ENCODE measurements at places on chromosomes 11 and 22. TPM values are rescaled to one million over a fixed set of nuclear protein-coding genes. Genes with fewer than 3 reads are reported as not detected.

DNA sequence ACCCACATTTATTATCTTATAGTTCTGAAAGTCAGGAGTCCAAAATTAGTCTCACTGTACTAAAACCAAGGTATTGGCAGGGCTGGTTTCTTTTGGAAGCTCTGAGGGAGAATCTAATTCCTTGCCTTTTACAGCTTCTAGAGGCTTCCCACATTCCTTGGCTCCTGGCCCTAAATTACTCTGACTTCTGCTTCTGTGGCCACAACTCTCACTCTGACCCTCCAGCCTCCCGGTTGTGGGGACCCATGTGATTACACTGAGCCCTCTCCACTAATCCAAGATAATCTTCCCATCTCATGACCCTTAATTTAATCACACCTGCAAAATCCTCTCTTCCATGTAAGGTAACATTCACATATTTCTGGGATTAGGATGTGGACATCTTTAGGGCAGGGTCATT lies 110.9 kb downstream of the ARL14EP start:
- DNase-seq: no peak

DNA sequence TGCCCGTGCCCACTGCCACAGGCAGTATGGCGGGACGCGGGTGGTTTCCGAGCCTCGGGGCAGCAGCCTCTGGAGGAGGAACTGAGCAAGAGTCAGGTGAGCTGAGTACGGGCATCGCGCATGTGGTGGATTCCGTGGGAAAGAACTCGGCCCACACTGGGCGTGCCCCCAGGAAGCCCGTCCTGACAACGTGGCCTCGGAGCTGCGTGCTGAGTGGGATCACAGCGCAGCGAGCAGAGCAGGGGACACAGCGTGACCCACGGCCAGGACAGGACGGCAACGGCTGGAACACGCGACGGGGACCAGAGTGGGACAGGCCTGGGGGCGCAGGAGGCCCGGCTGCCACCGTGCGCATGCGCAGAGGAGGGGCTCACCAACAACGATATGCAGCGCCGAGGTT lies 36.8 kb downstream of the CERK start:
- DNase-seq: no peak

DNA sequence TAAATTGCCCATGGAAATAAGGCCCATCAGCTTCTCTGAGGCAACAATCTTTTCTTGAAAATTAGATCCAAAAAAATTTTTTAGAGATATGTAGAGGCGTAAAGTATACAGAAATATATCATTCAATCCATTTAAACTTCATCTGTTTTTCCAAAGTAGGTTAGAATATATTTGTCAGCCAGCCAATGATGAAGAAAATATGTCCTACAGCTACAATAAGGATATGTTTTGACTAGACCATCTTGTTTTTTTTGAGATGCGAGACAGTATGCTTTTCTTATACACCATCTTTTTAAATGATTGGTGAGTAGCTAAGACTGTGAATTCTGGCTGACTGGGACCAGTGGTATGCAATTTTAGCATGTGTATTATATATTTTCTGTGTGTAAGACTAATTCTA lies 630.4 kb upstream of the CNTN5 start:
- no peak for DNase-seq

DNA sequence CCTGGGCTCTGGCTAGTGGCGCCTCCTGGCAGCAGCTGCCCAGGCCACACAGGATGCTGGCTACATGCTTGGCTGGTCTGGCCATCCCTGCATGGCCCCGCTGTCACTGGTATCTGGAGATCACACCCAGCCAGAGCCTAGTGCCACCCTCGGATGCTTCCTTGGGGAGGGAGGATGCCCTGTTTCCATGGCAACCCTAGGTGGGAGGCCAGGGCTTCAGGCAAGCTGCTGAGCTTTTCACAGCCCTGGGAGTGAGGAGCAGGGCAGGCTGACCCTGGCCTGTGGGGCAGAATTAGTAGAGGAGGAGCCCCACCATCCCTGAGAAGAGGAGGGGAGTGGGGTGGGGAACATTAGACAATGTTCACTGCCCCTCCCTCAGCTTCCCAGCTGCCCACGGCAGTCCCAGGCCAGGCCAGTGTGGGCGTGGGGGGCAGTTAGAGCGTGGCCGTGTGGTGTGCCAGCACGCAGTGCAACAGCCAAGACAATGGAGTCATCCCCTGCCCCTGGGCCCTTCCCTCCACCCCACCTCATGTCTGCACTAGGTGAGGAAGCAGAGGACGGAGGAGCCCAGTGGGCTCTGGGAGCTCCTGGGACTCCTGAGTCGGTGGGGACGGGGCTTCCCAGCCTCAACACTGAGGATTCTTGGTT lies 50.4 kb downstream of the PARVB start:
- DNase-seq: no peak

DNA sequence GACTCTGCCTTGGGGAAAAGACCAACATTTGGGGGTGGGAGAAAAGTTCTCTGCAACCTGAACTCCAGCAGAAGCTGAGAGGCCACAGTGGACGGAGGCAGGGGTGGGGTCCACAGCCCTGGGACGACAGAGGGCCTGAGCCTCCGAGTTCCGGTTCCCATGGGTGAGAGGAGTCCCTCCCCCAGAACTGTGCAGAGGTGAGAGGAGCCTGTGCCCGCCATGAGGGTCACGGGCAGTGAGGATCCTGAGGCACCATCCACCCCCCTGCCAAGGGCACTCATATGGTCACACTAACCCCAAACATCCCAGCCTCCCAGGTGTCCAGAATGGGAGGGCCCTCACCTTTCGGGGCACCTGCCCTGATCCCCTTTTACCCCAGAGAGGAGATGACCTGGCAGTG lies 30.5 kb downstream of the KIAA0930 start:
- no peak for DNase-seq

Gene SEPTIN3
- 0.51 TPM for total RNA-seq

DNA sequence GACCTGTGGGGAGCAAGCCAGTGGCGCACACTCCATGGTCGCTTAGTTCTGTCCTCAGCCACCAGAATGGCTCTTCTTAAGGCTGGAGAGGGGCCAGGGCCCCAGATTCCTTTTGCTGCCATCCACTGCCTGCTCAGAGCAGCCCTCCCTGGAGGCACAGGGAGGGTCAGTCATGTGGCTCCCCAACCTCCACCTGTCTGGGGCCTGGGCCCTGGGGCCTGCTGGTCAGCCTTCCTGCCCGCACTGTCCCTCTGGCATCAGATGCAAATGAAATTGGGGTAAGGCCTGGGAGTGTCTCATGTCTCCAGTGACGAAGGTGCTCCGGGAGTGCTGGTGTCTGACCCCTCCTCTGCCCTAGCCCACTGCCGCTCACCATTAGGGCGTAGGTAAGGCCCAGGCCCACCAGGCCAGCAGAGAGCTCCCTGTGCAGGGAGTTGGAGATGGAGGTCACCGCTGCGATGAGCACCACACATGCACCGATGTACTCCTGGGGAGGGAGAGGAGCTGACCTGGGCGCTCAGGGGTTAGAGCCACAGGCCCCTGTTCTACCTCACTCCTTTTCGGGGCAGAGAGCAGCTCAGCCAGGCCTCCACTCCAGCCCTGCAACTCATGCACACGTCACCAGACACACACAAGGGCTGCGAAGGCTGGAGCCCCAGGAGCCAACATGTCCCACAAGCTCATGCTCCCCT lies 9.0 kb upstream of the KCNJ11 start:
- no peak for DNase-seq

Gene UBQLNL
- 0.10 TPM for total RNA-seq

DNA sequence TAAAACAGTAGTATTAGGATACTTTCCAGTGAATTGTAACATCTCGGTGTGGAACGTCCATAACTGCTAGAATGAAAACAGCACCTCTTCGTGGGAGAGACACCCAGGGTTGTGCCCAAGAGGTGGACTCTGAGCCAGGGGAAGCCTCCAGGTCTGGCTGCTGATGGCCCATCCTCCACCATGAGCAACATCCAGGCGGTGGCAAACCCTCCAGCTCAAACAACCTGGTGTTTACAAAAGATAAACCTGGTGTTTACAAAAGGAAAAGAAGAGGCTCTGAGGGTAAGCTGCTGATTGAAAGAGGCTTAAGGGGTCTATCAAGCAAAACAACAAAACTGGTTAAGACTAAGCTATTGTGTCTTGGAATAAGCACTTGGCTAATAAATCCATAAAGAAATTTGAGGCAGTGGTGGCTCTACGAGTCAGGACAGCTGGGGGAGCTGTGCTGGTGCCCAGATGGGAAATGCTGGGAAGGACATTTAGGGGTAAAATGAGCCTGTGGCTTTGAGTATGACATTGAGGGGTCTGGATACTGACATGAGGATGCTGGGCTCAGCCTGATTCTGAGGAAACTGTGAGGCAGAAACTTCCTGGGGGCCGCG lies 909.0 kb downstream of the BRD1 start:
- DNase-seq: no peak

DNA sequence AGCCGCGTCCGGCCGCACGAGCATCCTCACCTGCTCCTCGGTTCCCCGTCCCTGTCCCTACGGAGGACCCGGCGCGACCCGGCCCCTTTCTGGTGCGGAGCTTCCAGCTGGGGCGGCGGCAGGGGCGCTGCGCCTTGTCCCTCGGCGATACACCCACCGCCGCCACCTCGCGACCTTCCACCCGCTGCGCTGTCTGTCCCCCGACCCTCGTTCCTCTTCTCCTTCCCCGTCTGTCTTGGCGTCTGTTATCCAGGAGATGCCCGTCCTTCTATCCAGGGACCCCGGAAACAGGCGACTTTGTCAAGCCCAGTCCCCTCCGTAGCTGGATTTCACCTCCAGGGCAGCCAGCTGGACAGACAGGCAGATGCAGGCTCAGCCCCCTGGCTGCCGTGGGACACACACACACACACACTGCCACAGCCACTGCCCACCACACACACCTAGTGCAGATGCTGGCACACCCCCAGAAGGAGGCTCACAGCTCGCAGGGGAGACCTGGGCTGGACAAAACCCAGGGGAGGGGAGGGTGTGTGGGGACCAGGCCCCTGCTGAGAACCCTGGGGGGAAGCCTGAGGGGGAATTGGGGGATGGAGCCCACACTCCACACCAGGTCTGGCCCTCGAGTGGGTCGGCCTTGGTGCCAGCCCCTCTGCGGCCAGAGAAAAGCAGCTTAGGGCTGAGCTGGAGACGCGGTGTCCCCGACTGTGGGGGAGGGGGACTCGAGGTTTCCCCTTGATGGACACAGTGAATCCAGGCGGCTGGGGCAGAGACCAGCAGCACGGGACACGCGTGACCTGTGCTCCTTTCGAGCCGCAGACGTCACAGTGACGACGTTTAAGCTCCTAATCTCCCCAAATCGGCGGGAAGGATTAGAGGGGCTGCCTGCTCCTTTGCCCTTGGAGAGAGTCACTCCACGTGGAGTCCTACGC lies 788 bp downstream of the DRD4 start:
- no peak for DNase-seq

Gene DLAT
- total RNA-seq: 77.1 TPM

Gene SCGB1D2
- total RNA-seq: not detected

GRCh38 chr11:3959903-3960265 lies 104.4 kb downstream of the STIM1 start:
- no peak for DNase-seq

DNA sequence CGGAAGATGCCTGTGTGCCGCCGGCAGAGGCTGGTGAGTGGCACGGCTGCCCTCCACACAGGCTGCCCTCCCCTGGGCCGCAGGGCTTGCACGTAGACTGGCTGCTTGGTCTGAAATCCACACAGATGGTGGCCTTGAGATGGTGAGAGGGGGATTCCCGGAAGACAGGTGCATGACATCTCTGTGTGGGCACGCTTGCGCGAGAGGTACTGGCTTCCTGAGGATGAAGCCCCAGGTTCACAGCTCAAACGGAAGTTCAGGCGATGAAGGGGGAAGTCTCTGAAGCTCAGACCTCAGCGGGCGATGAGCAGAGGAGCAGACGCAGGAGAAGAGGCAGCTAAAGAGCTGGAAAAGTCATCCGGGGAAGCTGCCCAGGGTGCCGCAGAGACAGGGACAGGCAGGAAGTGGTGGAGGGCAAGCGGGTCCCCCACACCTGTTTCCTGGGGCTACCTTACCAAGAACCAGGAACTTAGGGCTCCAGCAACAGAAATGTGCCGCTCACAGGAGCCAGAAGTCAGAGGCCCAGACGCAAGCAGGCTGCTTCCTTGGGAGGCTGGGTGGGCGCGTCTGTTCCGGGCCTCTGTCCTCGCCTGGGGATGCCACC lies 7.2 kb downstream of the CRELD2 start:
- no peak for DNase-seq

DNA sequence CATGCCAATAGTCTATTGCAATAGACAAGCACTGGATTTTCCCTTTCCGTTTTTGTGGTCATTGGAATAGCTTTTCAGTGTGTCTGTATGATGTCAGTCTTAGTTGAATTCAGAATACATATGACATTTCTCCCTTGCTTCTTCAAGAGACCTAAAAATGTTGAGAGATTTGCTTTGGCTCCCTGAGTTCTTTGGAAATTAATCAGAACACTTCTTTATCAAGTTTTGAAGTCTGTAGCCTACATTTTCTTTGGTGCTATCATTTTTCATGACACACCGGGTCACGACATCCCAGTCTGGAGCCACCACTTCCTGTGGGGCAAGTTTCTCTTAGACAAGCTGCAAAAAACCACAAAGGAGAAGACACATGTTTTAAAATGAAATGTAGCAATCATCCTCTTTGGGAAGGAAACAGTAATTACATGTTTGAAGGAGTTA lies 847.1 kb downstream of the OPCML start:
- no peak for DNase-seq

GRCh38 chr11:121104312-121104762 lies 3.3 kb downstream of the TECTA start:
- peak; percentile 76 for DNase-seq

DNA sequence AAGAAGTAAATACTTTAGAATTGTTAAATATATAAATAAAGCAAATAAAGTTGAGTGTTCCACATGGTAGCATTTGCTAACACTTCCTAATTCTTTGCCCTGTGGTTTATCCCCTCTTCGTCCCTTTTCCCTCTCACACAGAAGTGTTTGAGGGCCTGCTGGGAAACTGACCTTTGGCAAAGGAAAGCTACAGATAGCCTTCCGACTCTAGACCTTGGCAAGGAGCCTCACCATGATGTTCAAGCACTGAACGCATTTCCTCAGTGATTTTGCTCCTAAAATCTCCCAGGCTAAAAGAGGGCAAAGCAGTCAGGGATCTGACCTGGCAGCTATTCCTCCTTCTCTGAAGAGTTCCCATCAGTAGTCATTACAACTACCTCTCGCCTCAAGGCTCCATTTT lies 52.5 kb upstream of the HORMAD2 start:
- no peak for DNase-seq

- DNase-seq: no peak
Observed at GRCh38 chr22:50031189-50032091, 18.9 kb upstream of the IL17REL start.

DNA sequence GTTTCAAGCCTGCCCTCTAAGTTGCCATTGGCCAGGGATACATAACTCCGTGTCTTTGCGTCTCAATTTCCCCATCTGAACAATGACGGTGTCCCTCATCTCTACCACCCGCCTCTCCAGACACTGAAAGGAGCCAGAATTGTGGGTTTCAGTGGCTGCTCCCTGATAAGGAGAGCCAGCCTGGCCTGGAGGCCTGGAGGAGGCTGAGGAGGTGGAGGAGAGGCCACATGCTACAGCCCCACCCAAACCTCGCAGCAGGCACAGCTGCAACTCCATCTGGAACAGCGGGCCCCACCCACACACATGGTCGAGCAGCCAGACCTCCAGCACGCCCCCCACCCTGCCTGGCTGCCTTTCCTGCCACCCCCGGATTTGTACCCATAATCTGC lies 34.4 kb upstream of the CD82 start:
- DNase-seq: peak; percentile 41

Gene MPEG1
- total RNA-seq: 7.5 TPM
